ENCODE measurements at places on chromosomes 5 and 9.
A peak's percentile ranks its signal among the peaks of the same experiment; 100 is the strongest.

GRCh38 chr5:88889189-88890069, 6.4 kb upstream of the MEF2C start:
- DNase-seq: no peak

- DNase-seq: no peak
These were observed 153.6 kb downstream of the DRD1 start for GRCh38 chr5:175290379-175290778.

- no peak for DNase-seq
These were observed 1359.1 kb upstream of the CDH9 start for GRCh38 chr5:28397502-28397941.

DNA sequence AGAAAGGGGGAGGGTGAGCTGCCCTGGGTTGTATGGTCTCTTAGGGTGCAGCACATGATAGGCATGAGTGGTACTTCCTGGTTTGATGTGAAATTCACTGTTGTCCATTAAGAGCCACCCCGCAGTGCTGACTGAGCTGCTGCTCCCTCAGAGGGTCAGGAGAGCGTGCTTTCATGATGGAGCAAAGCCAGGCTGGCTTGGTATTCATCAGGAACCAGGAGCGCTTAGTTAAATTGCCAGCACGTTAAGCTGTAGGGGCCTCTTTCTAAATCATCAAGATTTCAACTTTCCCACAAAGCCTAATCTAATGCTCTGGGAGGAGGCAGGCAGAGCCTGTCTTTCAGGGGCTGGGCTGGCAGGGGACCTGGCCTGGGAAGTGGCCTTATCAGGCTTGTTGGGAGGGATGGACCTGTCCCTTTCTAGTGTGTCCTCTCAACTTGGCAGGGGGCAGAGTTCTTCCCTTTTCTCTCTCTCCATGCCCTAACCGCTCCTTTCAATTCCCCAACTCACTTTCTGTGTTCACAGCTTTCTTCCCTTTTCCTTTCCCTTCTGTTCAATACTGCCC, 7.9 kb downstream of the CYSTM1 start:
- DNase-seq: no peak

GRCh38 chr9:72506615-72507014, 14.8 kb upstream of the TMC1 start:
- DNase-seq: no peak

DNA sequence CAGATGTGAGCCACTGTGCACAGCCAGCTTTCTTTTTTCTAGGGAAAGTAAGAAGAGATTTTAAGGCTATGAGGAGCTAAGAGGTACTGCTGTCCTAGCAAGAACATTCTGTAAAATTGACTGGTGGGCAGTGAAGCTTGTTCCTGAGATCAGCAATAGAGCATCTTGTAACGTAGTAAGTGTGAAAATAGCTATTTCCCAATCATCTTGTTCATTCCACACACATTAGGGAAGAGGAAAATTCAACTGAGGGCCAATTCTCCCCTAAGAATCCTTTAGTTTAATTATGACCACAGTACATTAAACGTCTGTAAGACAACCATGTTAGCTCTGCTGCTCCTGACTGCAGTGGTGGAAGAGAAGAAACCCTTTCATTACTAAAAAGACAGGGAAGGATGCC, 246.2 kb downstream of the EFNA5 start:
- DNase-seq: no peak

- DNase-seq: no peak
These were observed 717 bp upstream of the IQGAP2 start for GRCh38 chr5:76402251-76402885.

GRCh38 chr5:131634238-131634637, 791 bp downstream of the RAPGEF6 start:
- peak; percentile 23 for DNase-seq

GRCh38 chr9:128072144-128073021, 4.4 kb downstream of the SLC25A25 start:
- DNase-seq: no peak

GRCh38 chr9:16217943-16218701, 652.3 kb downstream of the BNC2 start:
- no peak for DNase-seq

DNA sequence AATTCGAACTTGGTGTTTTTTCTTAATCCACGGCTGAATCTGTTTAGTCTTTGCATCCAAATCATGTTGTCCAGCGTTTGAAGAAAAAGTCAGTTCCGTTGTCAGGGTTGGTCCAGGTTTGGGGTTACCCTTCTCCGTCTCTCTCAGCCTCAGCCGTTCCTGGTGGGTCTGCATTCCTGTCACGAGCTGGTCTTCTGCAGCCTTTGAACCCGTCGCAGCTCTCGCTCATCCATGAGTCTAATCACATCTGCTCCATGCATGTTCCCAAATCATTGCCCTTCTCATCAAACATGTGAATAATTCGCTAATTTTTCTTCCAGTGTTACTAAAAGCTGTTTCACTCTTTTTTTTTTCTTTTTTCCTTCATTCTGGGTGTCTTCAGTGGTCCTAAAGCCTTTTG, 39.0 kb upstream of the EXOC3 start:
- DNase-seq: no peak

GRCh38 chr9:114518599-114519022, 13.3 kb upstream of the WHRN start:
- no peak for DNase-seq

- DNase-seq: peak; percentile 77
These were observed 128.2 kb upstream of the NFIB start for GRCh38 chr9:14441976-14442651.

DNA sequence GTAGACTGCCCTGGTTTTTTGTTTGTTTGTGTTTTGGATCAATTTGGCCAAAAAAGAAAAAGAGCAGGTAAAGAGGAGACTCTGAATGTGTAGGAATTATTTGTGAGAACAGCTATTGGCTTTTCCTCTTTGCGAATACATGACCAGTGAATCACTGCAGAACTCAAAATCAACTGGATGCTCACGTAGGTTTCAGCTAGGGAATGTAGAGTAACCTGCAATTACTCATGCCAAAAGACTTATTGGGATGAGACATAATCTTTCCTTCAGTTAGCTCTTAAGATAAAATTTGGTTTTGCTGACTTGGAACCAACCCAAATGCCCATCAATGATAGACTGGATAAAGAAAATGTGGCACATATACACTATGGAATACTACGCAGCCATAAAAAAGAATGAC, 348.0 kb downstream of the NPR3 start:
- DNase-seq: no peak

GRCh38 chr5:67305401-67305800, 108.8 kb upstream of the CD180 start:
- no peak for DNase-seq

DNA sequence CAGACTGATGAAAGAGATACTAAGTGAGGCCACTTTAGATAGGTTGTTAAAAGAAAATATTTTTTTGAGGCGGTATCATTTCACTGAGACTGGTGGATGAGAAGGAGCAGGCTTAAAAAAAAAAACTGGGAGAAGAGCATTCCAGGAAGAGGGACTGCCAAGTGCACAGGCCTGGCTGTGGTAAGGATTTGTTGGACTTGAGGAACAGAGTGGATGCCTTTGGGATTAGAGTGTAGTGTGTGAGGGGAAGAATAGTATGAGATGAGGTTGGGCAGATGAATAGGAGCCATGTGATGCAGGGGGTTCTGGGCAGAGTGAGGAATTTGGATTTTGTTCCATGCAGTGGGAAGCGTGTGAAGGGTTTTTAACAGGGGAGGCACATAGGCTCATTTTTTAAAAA, 57.9 kb downstream of the PBX3 start:
- no peak for DNase-seq

DNA sequence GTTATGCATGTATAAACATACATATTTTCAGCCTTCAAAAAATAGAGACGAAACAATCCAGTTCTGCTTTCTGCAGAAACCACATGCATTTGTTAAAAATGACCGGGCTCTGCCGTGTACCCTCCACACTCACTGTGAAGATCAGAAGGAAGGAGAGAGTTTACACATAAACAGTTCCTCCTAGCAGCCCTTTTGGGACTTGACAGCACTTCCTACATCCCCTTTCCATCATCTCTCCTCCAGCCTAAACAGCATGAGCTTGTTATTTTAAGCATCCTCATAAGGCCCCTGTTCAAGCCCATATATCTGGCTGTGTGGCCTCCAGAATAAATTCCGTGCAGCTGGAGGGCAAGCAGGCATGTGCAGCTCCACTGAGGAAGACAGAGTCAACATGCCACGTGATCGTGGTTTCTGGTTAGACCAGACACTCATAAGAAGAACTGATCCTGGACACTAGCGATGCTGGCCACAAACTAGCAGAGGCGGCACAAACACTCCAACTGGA, 42.2 kb downstream of the NIPAL4 start:
- DNase-seq: no peak

DNA sequence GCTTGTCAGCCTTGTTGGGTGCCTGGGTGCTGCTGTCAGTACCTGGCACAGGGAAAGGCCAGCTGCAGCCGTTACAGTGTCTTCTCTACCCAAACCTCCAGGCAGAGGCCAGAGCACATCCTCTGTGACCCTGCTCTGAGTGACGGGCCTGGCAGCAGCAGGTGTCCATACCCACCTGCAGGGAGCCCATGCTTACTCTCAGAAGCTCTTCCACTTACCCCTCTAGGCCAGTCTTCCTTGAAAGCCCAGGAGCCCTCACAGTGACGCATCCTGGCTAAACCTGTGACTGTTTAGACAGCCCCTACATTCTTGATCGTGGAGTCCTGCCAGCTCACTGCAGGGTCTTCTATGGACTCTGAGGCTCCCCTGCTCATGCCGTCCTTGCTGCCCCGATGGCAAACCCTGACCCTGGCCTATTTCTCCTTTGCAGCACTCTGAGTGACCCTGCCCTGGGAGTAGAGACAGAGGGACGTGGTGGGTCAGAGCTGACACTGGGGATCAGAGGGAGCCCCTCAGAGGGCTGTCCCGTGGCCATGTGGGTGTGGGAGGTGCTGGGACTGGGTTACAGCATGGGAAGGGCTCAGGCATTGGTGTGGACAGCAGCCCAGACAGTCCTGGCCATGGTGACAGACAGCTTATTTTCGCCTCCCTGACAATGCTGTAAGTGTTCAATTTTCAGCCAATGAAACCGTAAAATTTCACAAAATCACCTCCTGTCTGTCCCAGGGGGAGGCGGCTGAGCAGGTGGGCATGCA, 67.6 kb upstream of the RNF130 start:
- no peak for DNase-seq

DNA sequence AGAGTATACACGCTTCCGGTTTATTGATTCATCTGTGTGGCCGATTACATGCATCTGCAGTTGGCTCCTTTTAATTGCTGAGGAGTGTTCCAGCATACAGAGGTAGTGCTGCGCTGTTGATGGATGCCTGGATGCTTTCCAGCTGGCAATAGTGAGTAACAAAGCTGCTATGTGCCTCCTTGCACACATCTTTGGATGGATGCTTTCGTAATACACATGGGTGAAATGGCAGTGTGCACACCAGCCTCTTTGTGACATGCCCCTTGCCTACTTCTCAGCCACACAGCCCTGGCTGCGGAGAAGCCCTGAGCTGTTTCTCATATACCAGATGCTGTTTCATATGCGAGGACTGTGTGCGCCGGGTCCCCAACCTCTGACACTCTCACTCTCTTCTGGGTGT, 151.0 kb downstream of the GADD45G start:
- no peak for DNase-seq

DNA sequence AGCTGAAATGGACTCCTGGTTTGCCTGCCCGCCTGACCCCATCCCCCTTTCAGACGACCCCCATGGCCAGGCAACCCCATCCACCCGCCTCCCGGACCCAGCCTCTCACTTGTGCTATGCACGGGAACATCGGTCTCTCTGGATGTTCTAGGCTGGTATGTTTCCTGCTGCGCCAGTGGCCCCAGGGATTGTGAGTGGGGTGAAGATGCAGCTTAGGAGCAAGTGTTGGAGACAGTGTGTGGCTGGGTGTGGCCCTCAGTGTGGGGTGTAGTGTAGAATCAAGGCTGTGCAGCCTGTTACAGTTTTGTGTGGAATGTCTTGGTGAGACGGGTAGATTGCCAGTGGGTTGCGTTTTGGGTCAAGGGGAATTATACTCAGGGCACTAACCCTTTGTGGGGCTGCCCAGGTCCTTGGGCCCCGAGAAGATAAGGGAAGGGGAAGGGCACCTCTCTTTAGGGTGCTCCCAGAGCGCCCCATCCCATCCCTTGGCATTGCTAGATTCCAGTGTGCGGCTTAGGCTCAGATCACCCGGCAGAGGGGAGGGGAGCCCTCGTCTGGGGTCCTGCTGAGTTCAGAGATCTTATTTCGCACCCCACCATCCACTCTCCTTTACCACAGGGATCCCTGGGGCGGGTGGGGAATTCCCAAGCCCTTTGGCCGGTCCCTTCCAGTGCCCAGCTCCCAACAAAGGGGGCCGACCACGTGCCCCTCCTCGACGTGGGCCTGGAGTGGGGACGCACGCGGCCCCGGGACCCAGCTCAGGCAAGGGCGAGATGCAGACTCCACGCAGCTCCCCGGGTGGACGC, 4.6 kb downstream of the IER5L start:
- DNase-seq: no peak

DNA sequence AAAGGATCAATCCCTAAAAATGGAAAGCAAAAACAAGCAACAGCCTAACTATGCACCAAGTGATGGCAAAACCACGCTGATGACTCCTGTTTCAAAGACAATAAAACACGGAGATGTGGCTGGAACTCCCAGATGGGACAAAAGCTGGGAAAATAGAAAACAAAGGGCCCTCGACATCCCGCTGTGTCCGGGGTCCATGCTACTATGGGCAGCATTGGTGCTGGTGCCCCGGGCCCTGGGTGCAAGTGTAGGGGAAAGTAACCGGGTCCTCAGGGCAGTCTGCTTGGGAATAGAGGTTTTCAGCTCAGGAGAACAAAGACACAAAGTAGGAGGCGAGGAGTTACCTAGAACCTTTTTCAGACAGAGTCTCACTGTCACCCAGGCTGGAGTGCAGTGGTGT, 46.1 kb downstream of the MRPL36 start:
- no peak for DNase-seq

DNA sequence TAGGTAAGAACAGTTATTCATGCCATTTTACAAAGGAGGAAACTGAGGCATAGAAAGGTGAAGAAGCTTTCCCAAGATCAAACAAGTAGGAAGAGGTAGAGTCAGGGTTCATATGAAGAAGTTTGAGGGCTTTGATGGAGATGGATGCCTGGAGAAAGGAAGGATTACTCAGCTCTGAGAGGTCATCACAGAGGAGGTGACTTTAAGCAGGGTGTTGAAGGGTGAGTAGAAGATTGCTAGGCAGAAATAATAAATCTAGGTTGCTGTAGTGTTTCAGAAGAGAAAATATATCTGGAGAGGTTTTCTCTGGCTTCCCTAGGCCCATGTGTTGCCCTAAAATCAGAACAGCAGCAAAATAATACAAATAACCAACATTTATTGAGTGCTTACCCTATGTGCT, 196.3 kb downstream of the PALM2AKAP2 start:
- DNase-seq: no peak

GRCh38 chr9:33329979-33330378, 39.7 kb downstream of the NFX1 start:
- DNase-seq: no peak

DNA sequence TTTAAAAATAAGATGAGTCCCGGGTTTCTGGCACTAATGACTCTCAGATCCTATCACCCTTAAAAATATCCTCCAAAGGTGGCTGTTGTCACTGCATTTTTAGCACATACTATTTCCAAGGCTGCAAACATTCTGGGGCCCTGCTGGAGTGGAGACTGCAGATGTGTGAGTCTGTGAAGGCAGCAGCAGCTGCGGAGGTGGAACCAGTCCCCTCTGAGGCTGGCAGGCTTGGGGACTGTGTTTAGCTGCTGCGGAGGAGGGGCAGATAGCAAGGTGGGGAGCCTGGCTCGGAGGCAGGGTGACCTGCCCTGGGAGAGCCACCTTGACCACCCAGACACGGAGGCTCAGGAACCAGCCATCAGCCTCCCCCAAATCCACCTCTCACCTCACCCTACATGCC, 77.0 kb downstream of the C5orf15 start:
- no peak for DNase-seq

- DNase-seq: no peak
These were observed 66.8 kb upstream of the MAP1B start for GRCh38 chr5:72040513-72040912.

All from RKO (cell line).